ENCODE measurements at places on chromosomes 5 and 9.
A peak's percentile ranks its signal among the peaks of the same experiment; 100 is the strongest.

- DNase-seq: peak; percentile 75
Measured at GRCh38 chr9:124450241-124450924, at the start of gene ADGRD2. Gene ADGRD2 (plus strand): TSS chr9:124450451. CDS start chr9:124451667, 1,216 bp downstream.

- DNase-seq: peak; percentile 62
Measured at GRCh38 chr5:179212870-179213269, 132.4 kb downstream of the ADAMTS2 start.

GRCh38 chr5:69010476-69010875, 83.3 kb upstream of the SLC30A5 start:
- DNase-seq: no peak

- DNase-seq: no peak
Measured at GRCh38 chr9:9326749-9327148, 1286.1 kb downstream of the PTPRD start.

DNA sequence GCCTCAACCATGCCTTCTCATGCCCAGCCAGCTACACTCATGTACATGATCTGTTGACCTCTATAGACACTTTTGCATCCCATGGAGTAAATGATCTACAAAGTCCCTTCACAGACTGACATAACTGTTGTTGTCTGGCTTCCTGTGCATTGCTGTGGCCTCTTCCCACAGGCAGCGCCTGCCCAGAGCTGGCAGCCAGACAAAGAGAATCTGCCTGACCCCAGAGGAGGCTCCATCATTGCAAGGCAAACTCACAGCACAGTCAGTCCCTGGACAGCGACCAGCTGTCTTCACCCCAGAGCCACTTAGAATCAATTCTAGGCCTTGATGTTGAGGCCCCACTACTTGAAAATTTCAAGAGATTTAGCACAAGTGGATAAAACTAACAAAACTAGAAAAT, 65.5 kb downstream of the INSYN2B start:
- peak; percentile 42 for DNase-seq

- DNase-seq: no peak
Measured at GRCh38 chr5:3310541-3311261, 284.9 kb upstream of the IRX1 start.

DNA sequence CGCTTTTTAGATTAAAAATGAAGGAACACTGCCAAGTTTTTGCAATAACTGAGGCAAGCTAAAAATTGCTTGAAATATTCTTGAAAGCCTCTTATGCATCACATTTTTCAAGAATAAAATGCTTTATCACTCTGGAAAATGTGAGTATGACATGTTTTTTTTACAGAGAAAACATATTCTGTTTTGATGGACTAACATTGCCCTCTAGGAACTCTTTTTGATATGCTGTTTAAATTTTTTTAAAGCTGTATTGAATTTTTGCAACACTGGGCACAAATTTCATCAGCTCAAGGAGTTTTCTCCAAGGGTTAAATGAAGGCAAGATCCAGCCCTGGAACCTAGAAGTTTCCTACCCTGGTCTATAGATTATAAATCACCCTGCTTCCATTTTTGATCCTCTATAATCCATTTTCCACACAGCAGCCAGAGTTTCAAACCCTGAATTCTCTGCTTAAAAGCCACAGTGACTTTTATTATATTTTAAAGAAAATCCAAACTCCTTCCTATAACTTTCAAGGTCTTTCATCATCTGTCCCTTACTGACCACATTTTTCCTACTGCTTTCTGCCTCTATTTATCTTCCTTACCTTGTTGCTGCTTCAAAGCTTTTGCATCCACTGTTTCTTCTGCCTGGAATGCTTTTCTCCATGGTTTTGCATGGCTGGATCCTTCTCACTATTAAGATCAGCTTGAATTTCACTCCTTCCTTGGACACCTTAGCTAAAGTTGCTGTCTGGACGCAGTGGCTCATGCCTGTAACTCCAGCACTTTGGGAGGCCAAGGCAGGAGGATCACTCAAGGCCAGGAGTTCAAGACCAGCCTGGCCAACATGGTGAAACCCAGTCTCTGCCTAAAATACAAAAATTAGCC, 60.9 kb downstream of the IL31RA start:
- no peak for DNase-seq

GRCh38 chr9:121353241-121354061, 16.6 kb downstream of the STOM start:
- DNase-seq: no peak

DNA sequence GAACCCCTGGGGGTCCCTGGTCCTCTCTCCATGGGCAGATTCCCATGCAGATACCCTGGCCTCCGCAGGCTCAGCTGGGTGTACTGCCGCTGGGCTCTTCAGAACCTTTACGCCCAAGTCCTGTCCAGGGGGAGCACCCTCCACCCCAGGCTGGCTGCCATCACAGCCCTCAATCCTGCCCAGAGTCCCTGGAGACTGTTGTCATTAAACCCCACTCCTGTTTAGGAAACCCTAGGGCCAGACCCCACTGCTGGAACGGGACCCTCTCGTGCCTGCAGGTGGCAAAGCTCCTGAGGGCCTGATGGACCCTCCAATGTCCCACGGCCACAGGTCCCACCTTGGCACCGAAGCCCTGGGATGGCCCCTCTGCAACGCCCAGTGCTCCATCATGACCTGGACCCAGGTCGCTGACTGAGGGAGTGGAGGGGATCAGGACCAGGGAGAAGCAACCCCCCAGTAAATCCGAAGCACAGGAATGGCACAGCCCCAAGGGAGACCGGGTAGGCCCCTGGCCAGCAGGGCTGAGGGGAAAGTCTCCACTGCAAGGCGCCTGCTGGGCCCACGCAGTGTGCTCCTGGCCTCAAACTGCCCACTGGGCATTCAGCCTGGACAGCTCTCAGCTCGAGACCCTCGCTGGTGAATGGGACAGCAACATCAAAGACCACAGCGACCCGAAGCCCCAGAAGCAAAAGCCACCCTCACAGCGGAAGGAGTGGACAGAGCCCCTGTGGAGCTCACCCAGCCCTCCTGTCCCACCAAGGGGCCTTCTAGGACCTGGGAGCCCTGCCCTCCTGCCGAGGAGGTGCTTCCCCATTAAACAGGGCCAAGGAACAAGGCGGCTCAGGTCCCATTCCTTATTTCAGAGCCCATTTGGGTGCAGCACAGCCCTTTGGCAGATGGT, 8.3 kb downstream of the ZDHHC11B start:
- peak; percentile 2 for DNase-seq

GRCh38 chr9:97710356-97711222, 13.4 kb upstream of the XPA start:
- peak; percentile 73 for DNase-seq

DNA sequence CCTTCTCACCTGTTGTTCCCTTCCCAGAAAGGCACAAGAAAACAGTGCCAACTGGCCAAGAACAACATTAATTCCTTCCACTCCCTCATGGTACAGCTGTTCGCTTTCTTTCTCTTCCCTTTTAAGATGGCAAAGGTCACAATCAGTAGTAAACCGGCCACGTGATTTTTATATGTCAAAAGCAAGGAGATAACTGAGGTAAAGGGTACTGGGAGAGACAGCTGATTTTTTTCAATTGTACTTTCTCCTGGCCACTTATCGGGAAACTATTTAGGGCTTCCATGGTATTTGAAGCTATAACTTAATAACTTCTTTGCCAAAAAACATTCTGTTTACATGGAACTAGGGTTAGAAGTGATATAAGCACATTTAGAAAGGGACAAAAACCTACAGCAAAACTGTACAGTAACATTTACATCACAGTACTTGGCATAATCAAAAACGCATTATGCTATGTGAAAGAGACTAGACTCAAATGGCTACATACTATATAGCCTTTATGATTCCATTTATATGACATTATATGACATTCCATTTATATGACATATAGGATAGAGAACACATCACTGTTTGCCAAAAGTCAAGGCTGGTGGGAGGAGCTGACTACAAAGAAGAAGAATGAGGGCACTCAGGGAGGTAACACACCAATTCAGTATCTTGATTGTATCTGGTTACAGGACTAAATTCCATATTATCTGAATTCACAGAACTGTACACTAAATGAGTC, 24.8 kb downstream of the PLPP1 start:
- no peak for DNase-seq

GRCh38 chr5:157541447-157542118, 34.0 kb downstream of the ADAM19 start:
- DNase-seq: no peak

GRCh38 chr5:119943148-119943547, 313.8 kb downstream of the FAM170A start:
- no peak for DNase-seq

DNA sequence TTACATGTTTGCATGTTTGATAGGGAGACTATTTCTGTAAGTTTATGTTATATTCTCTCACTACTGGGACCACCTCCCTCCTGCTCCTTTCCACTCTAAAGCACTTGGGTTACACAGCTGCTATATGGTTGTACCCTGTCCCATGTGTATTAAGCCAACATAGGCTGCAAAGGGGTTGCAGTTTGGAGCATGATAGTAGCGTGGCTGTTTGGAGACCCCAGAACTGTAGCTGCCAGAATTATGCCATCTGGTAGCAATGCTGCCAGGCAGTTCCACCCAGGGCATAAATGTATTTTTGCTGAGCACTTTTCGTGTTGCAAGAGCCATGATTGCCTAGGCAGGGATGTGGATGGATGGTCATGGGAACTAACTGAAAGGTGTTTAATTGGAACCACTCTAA, 81.8 kb downstream of the CNTLN start:
- no peak for DNase-seq

GRCh38 chr9:134661791-134662142, 20.2 kb downstream of the COL5A1 start:
- no peak for DNase-seq

DNA sequence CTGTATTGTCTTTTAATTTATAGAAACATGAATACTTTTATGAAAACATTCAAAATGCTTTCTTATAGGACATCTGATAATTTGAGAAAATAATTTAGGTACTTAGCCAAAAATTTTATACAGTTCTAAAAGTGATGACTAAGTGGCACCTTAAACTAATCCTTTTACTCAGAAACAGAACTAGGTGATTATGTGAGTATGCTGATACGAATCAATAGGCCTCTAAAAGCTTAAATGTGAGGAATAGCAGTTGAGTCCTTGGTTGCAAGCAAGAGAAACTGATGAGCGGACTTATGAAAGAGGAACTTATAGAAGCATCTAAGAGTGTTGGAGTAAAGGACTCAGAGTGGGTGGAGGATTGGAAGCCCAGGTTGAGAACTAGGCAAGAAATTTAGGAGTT, 26.4 kb downstream of the ANXA1 start:
- DNase-seq: no peak

DNA sequence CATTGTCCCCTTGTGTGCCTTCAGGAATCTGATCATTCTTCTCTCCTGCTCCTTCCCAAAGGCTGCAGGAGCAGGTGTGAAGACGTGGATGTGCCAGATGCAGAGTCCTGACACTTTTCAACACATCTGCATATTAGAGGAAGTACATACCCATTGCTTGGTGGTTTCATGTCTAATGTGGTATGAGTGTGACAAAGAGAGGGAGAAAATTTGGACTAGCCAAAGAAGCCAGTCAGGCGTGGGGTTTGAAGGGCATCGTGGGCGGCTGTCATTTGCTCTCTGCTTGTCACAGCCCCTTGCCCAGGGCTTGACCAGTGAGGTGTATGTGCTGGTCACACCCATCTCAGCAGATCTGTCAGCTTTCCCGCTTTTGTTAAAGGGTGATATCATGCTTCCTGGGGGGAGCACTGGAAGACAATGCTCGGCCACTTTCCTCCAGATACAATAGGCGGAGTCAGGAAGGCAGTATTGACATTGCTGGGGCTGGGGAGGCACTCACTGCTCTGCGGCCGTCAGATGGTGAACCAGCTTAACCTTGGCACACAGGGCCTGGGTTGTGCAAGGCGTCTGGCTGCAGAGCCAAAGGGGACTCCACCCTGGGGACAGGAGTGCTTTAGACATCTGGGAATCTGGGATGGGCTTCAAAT, 8.6 kb downstream of the TEK start:
- DNase-seq: peak; percentile 23

GRCh38 chr9:76751001-76751400, 13.2 kb upstream of the PCA3 start:
- no peak for DNase-seq

- DNase-seq: no peak
Measured at GRCh38 chr9:120264528-120264927, 315.4 kb downstream of the CDK5RAP2 start.
